Activated T-cell treated with anti-CD3 and anti-CD28 coated beads, Interleukin-2, amount 50 U/mL, for 72 hours (primary cell): ENCODE measurements at places on chromosomes 6 and 20. TPM values are rescaled to one million over a fixed set of nuclear protein-coding genes. Genes with fewer than 3 reads are reported as not detected.
A peak's percentile ranks its signal among the peaks of the same experiment; 100 is the strongest.

- H3K4me3 ChIP-seq: no peak overlapping the region
- no peaks in the 10 kb centered on the region for H3K4me1 ChIP-seq
- H3K27ac ChIP-seq: no peak overlapping the region
- peaks cover 3% of the 10 kb centered on the region for H3K36me3 ChIP-seq
- no peak for DNase-seq
These were observed 1242.0 kb downstream of the KHDRBS2 start for GRCh38 chr6:61044011-61044410.

DNA sequence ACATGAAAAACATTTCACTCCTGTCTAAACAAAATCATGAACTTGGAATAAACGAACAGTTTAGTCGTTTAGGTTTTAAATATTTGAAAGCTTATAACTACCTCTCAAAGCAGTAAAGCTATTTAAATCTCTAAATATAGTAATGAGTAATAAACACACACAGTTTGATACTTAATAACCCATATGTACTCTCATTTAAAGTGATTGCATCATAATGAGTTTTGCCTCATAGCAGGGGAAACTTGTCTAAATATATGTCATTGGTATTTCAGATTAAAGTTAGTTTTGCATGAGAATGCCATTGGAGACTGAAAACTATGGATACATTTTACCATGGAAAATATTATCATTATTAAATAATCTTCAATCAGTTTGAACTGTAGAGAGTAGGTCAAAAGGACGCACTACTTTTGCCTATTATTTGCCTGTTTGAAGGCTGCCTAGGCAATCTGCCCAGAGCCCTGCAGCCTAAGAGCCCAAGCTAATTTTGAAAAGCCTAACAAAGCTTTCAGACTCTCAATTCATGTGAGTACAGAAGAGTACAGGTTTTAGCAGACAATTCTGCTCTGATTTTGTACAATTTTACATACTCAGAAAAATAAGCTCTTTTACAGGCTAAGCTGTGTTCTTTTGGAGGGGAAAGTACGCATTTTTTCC lies 632.8 kb downstream of the HACE1 start:
- no peak overlapping the region for H3K4me3 ChIP-seq
- no peak overlapping the region for H3K27ac ChIP-seq
- H3K36me3 ChIP-seq: no peaks in the 10 kb centered on the region

- DNase-seq: peak; percentile 45
- H3K36me3 ChIP-seq: no peaks in the 10 kb centered on the region
- no peak overlapping the region for H3K4me3 ChIP-seq
- peaks cover 15% of the 10 kb centered on the region for H3K4me1 ChIP-seq
These were observed 28.7 kb downstream of the ECT2L start for GRCh38 chr6:138824482-138825144.

DNA sequence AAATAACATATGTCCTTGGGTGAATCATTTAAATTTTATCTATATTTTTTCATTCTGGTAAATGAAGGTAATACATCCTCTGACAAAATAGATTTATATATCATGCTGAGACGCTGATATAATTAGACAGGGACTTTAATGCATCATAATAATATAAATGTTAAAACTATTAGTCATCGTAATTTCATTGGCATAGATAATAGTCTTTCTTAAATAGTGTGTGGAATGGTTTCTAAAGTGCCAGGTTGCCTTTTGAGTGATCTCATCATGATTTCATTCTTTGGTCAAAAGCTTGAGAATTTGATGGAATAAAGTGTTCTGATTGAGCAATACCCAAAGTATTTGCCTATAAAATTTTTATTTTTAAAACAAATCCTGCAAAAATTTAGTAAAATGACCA lies 43.2 kb upstream of the BMP5 start:
- H3K27ac ChIP-seq: no peak overlapping the region
- no peaks in the 10 kb centered on the region for H3K4me1 ChIP-seq
- peaks cover 2% of the 10 kb centered on the region for H3K36me3 ChIP-seq
- no peak overlapping the region for H3K4me3 ChIP-seq
- DNase-seq: no peak

The MAP3K7 gene
- 26.3 TPM for total RNA-seq

The GPLD1 gene
- total RNA-seq: 0.82 TPM

DNA sequence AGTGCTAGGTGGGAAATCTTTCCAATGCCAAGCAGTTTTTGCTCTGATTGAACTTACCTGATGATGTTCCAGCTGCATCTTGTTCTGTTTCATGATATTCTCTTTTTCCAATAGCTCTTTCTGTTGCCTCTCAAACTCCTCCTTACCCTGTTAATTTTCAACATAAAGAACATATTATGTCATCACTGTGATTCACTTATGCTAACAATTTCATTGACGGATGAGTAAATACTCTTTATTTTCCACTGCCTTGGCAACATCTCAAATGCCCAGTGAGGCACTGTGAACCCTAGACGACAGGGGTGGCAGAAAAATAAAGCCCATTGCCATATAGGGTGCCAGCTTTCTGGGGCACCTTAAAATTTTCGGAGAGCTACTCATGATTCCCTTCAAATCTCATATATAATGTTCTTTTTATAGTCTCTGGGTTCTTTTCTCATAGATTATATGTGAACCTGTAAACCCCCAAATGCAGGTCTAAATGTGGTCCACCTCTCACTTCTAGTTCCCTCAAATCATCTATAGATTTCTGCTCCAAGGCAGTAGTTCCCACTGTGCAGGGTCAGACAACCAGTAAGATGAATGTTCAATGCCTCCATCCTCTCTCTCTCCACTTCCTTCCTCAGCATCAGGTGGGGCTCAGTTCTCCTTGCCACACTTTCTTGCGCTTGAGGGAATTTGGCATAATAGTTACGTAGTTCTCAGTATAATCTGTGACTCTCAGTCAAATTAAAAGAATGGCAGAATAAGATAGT lies 44.1 kb downstream of the NEDD9 start:
- no peak for DNase-seq
- peak overlapping the region; percentile 41 for H3K27ac ChIP-seq
- no peaks in the 10 kb centered on the region for H3K27me3 ChIP-seq
- no peaks in the 10 kb centered on the region for H3K4me1 ChIP-seq
- H3K36me3 ChIP-seq: peaks cover 34% of the 10 kb centered on the region
- no peak overlapping the region for H3K4me3 ChIP-seq

DNA sequence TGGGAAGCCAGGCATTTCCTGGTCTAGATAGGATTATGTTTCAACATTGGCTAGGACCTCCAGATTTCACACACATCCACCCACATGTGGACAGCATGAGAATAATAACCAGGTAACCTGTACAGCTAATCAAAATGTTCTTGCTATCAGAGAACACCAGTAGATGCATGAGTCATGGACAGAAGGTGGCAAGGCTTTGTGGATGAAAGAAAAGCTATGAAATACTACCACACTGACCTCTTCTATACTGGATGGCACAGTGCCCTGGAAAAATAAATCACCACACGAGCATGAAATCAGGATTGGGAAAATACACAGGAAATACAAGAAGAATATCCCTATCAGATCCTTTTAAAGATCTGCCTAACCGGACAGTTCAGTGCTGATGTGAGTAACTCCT lies 113.0 kb downstream of the GMDS start:
- H3K4me1 ChIP-seq: peaks cover 23% of the 10 kb centered on the region
- DNase-seq: no peak
- H3K4me3 ChIP-seq: no peak overlapping the region
- peaks cover 9% of the 10 kb centered on the region for H3K27me3 ChIP-seq
- H3K36me3 ChIP-seq: no peaks in the 10 kb centered on the region

GRCh38 chr20:62691487-62691886 lies 17.1 kb upstream of the NTSR1 start:
- H3K36me3 ChIP-seq: no peaks in the 10 kb centered on the region
- no peak overlapping the region for H3K4me3 ChIP-seq
- peaks cover 8% of the 10 kb centered on the region for H3K27me3 ChIP-seq
- no peak overlapping the region for H3K27ac ChIP-seq
- H3K4me1 ChIP-seq: peaks cover 6% of the 10 kb centered on the region
- no peak for DNase-seq

DNA sequence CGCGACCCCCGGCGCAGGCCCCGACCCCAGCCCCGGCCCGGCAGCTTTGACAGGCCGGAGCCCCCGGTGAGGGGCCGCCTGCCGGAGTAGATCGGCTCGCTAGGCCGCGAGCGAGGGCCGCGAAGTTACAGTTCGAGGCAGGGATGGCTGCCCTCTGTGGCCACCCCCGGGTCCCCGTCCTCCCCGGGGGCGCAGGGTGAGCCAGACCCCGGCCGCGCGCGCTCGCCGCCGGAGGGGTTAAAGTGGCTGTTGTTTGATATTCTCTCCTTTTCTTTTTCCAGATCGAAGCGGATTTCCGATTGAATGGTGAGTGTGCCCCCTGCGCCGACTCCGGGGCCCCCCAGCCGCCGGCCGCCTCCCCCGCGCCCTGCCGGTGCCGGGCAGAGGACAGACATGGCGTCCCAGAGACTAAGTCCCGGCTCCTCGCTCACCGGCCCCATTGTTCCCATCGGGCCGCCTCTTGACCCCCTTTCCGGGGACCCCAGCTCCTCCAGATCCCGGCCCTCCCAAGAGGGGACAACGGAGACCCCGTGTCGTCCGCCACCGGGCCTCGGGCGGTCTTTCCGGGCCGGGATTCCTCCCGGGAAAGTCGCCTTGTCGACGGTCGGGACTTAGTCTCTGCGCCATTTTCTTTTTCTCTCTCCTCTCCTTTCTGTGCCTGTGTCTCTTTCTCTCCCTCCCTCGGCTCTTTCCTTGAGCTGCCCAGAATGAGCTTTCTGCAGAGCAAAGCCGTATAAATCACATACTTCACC lies 704 bp downstream of the TOP1 start:
- peak overlapping the region; percentile 95 for H3K4me3 ChIP-seq
- H3K4me1 ChIP-seq: peaks cover 58% of the 10 kb centered on the region
- DNase-seq: peak; percentile 58
- peaks cover 14% of the 10 kb centered on the region for H3K36me3 ChIP-seq

DNA sequence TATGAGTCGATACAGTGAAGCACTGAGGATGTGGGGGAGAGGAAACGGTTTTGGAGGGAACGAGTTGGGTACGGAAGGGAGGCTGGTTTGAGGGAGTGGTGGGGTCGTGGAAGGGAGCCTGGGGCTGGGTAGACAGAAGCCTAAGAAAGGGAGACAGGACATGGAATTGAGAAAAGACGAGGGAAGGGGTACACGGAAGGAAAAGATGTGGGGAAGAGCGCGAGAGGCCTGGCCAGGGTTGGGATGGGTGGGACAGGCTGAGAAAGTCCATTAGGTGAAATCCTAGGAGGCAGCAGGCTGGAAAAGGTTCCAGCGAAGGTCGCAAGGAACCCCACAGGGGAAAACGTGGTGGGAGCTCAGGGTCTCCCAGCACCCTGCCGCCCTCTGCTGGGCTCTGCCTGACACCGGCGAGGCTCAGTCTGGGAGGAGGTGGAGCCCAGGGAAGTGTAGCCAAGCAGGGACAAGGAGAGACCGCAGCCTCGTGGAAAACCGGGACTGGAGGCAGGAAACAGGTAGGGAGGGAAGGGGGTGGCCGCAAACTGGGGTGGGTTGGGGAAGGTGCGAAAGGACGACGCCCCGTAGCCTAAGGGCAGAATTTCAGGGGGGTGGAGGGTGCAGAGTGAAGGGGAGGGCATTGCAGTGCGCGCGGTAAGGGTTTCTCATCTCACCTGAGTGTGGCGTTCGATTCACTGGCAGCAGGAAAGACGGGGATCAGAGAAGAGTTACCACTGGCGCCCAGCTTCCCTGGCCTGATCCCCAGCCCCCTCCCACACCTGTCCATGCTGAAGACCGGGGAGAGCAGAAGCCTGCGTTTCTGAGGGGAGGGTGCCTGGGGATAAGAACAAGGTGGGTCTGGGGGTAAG lies 4.3 kb downstream of the GABBR1 start:
- peaks cover 23% of the 10 kb centered on the region for H3K27me3 ChIP-seq
- peak overlapping the region; percentile 54 for H3K27ac ChIP-seq
- H3K36me3 ChIP-seq: peaks cover 5% of the 10 kb centered on the region
- H3K4me1 ChIP-seq: peaks cover 46% of the 10 kb centered on the region
- peak; percentile 71 for DNase-seq

DNA sequence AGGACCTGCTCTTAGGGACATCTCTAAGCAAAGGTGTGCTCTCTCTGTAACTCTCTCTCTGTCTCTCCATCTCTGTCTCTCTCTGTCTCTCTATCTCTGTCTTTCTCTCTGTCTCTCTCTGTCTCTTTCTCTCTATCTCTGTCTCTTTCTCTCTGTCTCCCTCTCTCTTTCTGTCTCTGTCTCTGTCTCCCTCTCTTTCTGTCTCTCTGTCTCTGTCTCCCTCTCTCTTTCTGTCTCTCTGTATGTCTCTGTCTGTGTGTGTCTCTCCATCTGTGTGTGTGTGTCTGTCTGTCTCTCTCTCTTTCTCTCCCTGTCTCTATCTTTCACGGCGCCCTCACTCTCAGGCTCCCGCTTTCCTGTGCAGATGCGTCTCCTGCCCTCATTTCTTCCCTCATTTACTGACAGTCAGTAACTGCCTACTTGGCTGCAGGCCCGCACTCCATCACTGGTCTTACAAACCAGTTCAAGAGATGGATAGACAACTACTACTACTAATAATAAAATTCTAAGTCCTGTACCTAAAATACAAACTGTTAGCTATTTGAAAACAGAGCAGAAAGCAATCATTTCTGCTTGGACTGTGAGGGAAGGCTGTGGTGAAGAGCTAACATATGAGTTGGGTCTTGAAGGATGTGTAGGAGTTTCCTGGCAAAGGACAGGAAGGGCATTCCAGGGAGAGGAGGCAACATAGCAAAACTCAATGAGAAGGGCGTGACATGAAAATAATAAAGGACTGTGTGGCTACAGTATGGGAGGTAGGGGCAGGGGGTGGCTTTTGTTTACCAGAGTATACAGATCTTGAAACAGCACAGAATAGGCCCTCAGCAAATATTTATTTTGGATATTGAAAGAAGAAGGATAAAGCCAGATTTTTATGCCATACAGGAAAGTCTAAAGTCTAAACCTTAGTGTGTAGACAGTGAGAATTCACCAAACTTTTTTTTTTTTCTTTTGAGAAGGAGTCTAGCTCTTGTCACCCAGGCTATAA lies 67.8 kb upstream of the TAB2 start:
- peaks cover 40% of the 10 kb centered on the region for H3K4me1 ChIP-seq
- H3K27me3 ChIP-seq: no peaks in the 10 kb centered on the region
- H3K27ac ChIP-seq: peak overlapping the region; percentile 12
- H3K36me3 ChIP-seq: no peaks in the 10 kb centered on the region
- H3K4me3 ChIP-seq: no peak overlapping the region
- DNase-seq: no peak

The MLN gene
- not detected for total RNA-seq
